Iris pigment epithelial cell (primary cell): ENCODE measurements at places on chromosomes 1 and 21.

GRCh38 chr1:171219346-171220080 lies 28.8 kb upstream of the FMO1 start:
- peak; percentile 63 for DNase-seq

DNA sequence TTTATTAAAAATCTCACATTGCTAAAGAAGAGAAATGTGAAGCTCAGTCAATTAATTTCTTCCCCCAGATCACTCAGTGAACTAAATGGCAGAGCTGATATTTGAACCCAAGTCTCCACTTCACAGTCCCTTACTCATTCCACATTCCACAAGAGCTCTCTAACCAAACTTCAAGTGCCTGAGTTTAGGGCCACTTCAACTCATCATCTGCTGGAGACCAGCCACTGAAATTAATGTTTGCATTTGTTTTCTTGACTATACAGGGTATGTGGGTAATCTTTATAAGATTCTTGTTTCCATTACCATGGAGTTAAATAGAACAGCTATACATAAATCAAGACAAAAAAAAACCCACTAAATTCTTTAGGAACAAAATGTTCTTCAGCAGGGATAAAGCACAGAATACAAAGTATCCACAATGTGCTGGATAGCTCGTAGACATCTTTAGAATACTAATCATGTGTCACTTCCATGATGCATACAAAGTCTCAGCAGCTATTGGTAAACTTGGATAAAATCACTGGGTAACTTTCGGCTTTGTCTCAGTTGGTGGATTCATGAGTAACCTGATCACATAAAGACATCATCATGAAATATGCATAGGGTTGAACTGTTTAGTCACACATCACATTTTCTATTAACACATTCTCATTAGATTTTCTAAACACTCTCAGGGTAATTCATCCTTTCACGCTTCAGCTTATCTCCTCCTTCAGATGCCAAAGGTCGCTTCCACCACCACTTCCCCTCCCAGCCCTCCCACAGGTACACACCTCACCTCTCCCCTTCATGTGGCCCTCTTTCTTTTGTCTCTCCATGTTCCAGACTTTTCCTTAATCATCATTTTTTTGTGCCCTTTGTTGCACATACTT lies 89.8 kb downstream of the LRRC53 start:
- no peak for DNase-seq

GRCh38 chr1:99540744-99541143 lies 105.2 kb upstream of the PALMD start:
- DNase-seq, result peak; percentile 30

GRCh38 chr1:26148887-26149286 lies 10.0 kb upstream of the FAM110D start:
- no peak for DNase-seq

DNA sequence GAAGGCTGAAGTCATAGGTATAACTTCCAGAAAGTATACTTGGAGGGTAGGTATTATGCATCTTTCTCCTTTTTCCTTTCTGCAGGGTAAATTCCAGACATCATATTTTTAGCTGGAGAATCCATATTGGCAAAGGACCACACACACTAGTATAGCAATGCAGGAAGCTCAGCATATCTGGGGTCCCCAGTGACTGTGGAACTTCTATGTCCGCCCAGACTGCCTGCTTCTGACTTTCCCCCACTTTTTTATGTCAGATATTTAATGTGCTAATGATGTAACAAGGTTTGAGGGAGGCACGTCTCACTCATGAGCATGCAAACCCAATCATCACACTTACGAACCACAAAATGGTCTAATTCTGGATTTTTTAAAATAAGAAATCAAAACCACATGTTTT lies 90.4 kb downstream of the BACH1 start:
- no peak for DNase-seq

GRCh38 chr1:147527941-147528936 lies 13.1 kb upstream of the BCL9 start:
- no peak for DNase-seq

GRCh38 chr1:68328490-68328889 lies 96.2 kb upstream of the WLS start:
- DNase-seq, result peak; percentile 53

DNA sequence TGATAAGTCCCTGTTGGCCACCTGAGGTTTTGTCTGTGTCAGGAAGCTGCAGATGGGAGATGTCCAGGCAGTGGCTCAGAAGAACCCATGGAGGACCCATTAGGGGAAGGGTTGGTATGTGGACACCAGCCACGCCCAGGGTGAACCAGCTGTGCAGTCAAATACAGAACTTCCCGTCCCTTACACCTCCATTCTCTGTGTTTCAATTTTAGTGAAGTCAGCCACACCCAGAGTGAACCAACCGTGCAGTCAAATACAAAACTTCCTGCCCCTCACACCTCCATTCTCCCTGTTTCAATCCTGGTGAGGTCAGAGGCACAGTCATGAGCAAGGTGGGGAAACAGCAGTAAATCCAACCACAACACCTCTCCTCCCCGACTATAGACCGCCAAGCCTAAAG lies 27.4 kb downstream of the BACE2 start:
- DNase-seq, result no peak

GRCh38 chr1:45843474-45843905 lies 40.1 kb downstream of the MAST2 start:
- peak; percentile 60 for DNase-seq
